ENCODE measurements at places on chromosomes 3 and 15. TPM values are rescaled to one million over a fixed set of nuclear protein-coding genes. Genes with fewer than 3 reads are reported as not detected.

GRCh38 chr15:98803228-98804056 lies 155.1 kb downstream of the IGF1R start:
- H3K4me1 ChIP-seq = peaks cover 32% of the 10 kb centered on the region
- H3K36me3 ChIP-seq = no peaks in the 10 kb centered on the region
- no peaks in the 10 kb centered on the region for H3K27me3 ChIP-seq

DNA sequence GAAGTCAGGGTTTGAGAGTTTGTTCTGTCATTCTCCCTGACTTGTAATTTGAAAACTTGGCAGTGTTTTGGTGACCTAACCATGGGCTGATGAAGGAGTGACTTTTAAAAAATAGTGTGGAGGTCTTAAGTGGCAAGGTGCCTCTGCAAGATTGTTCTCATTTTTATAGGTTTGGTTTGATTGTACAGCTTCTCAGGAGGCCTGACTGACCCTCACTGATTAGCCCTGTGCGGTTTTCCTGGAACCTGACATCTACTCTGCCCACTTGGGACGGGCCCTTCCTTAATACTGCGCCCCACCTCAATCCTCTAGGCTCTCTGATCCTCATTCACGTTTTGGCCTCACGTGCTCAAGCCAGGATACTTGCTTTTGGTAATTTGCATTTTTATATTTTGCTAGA lies 2.8 kb downstream of the UBE2E1 start:
- H3K36me3 ChIP-seq = no peaks in the 10 kb centered on the region
- peak; percentile 25 for DNase-seq
- peak overlapping the region; percentile 91 for H3K27ac ChIP-seq
- no peak overlapping the region for H3K4me3 ChIP-seq
- peaks cover 57% of the 10 kb centered on the region for H3K4me1 ChIP-seq

DNA sequence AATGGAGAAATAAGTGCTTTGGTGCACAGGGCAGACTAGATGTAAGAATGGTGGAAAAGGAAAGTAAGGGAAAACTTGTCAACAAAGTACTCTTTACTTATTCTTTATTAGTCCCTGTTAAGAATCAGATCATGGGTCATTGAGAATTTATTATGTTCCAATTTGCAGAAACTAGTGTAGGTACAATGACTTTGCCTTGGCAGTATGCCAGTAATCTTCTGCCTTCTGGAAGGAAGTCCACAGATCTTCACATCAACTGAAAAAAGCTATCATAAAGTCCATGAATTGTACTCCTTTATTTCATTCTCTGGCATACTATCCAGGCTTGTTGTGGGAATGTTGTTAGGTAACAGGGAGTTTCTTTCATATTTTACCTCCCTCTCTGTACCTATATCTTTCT lies 88.2 kb upstream of the FLNB start:
- no peak overlapping the region for H3K4me3 ChIP-seq
- H3K36me3 ChIP-seq = peaks cover 73% of the 10 kb centered on the region

- no peaks in the 10 kb centered on the region for H3K36me3 ChIP-seq
- DNase-seq = no peak
- H3K27ac ChIP-seq = no peak overlapping the region
- no peaks in the 10 kb centered on the region for H3K27me3 ChIP-seq
- no peak overlapping the region for H3K4me3 ChIP-seq
- no peaks in the 10 kb centered on the region for H3K4me1 ChIP-seq
These were observed 95.4 kb downstream of the FRMD5 start for GRCh38 chr15:44099671-44100070.

- H3K27ac ChIP-seq = no peak overlapping the region
- no peaks in the 10 kb centered on the region for H3K4me1 ChIP-seq
- peaks cover 65% of the 10 kb centered on the region for H3K36me3 ChIP-seq
These were observed 35.7 kb downstream of the SACM1L start for GRCh38 chr3:45724911-45725310.

DNA sequence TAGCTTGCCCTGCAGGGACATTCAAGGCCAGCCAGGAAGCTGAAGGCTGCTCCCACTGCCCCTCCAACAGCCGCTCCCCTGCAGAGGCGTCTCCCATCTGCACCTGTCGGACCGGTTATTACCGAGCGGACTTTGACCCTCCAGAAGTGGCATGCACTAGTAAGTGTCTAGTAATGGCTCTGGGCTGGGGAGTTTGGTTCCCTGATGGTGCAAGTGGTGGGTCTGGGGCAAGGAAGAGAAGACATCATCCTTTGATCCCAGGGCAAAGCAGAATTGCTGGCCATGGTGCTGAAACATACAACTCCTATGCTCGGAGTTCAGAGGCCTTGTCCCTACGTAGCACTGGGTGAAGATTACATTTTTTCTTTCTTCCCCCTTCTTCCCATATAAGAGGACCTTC lies 311.4 kb downstream of the EPHB1 start:
- H3K4me3 ChIP-seq = no peak overlapping the region
- no peaks in the 10 kb centered on the region for H3K27me3 ChIP-seq

DNA sequence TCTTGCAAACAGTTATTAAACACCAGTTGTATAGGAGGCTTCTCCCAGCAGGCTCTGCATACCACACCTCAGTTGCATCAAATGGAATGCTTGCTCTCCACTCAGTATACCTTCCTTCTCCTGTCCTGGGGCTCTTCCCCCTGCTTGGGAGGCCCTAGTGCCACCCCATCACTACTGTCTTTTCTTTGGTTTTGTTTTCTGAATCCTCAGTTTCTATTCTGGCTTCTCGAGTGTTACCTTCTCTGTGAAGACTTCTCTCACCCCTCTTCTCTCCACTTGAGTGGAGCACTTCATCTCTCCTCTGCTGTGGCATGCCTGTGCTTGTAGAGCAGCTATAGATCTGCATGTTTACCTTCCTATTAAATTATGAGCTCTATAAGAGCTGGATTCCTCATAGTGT lies 75.7 kb upstream of the TPRG1 start:
- no peak overlapping the region for H3K27ac ChIP-seq
- no peaks in the 10 kb centered on the region for H3K36me3 ChIP-seq
- no peak for DNase-seq
- H3K27me3 ChIP-seq = no peaks in the 10 kb centered on the region

GRCh38 chr15:100595964-100596363 lies 6.0 kb downstream of the LINS1 start:
- H3K4me3 ChIP-seq = no peak overlapping the region
- H3K4me1 ChIP-seq = peaks cover 21% of the 10 kb centered on the region
- no peak for DNase-seq
- no peak overlapping the region for H3K27ac ChIP-seq
- H3K36me3 ChIP-seq = no peaks in the 10 kb centered on the region

GRCh38 chr15:75900577-75900976 lies 3.1 kb upstream of the FBXO22 start:
- no peak overlapping the region for H3K4me3 ChIP-seq
- H3K27ac ChIP-seq = no peak overlapping the region
- peaks cover 12% of the 10 kb centered on the region for H3K4me1 ChIP-seq
- DNase-seq = no peak

- DNase-seq = no peak
- H3K36me3 ChIP-seq = no peaks in the 10 kb centered on the region
- peak overlapping the region; percentile 58 for H3K27ac ChIP-seq
- H3K4me3 ChIP-seq = no peak overlapping the region
- H3K4me1 ChIP-seq = no peaks in the 10 kb centered on the region
These were observed 324.5 kb upstream of the GBE1 start for GRCh38 chr3:82085851-82086475.

DNA sequence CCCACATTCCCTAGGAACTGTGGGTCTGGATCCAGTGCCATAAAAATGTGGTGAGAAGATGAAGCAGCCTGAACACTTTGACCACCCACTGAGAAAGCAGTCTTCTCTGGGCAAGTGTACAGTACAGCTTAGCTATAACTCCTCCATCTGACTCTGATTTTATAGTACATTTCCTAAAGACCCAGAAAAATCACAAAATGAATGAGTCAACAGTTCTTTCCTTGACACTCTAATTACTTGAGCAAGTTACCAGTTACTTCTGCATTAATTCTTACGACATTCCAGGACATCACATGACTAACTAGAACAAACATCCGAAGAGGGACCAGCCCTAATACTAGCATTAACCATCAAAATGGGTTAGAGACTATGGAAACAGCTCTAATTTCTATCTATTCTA lies 148.1 kb upstream of the PEX5L start:
- H3K4me3 ChIP-seq = no peak overlapping the region
- H3K36me3 ChIP-seq = no peaks in the 10 kb centered on the region
- DNase-seq = no peak
- no peaks in the 10 kb centered on the region for H3K4me1 ChIP-seq
- H3K27me3 ChIP-seq = no peaks in the 10 kb centered on the region

DNA sequence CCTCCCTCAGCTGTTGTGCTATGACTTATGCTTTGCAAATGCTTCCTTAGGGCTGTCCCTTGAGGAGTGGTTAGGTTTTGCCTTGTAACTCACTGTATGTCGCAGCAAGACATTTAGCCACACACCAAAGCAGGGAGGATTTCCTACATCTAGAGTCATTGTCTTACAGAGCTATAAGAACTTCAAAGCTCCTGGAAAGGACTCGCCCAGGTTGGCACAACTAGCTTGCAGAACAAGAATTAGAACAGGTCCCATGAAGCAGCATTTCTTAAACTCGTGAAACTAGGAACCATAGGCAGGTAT lies 19.4 kb upstream of the ACAP2 start:
- no peak overlapping the region for H3K27ac ChIP-seq
- H3K4me1 ChIP-seq = no peaks in the 10 kb centered on the region
- no peak overlapping the region for H3K4me3 ChIP-seq
- DNase-seq = no peak
- no peaks in the 10 kb centered on the region for H3K27me3 ChIP-seq

DNA sequence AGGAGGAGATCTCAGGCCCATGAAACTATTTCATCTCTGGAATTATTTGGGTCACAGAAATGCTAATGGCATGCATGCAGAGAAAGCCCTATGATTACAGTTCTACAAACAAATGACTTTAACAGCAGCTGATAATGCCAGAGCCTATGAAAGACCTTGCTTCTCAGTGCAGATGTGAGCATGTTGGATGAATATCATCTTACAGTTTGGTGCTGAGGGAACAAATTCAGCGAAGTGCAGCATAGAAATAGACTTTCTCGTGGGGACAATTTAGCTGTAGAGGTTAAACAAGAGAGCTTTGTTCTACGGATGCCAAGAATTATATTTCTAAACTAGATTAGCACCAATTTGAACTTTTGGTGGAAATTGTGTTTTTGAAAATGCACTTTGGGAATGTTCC lies 27.7 kb downstream of the PTX3 start:
- no peak for DNase-seq
- no peak overlapping the region for H3K4me3 ChIP-seq
- H3K4me1 ChIP-seq = peaks cover 3% of the 10 kb centered on the region
- no peaks in the 10 kb centered on the region for H3K36me3 ChIP-seq
- H3K27me3 ChIP-seq = no peaks in the 10 kb centered on the region
- no peak overlapping the region for H3K27ac ChIP-seq

- DNase-seq = no peak
- no peaks in the 10 kb centered on the region for H3K36me3 ChIP-seq
- no peaks in the 10 kb centered on the region for H3K27me3 ChIP-seq
- H3K4me1 ChIP-seq = no peaks in the 10 kb centered on the region
These were observed 17.9 kb upstream of the CRABP1 start for GRCh38 chr15:78322243-78322642.

DNA sequence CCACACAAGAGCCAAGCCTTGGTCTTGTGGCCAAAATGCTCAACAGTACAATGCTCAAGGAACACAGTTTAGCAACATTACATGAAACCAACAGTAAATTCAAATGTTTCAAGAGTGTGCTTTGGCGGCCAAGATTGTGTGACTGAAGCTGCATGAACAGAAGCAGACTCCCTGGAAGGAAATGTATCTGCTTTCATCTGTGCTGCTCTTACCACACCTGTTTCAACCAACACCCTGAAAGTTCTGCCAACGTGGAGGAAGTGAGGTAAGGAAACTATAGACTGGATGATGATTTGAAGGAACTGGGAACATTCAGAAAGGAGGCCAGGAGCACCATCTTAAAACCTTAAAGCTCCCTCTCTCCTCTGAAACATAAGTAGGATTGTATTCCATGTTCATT lies 55.7 kb downstream of the MB21D2 start:
- no peaks in the 10 kb centered on the region for H3K27me3 ChIP-seq
- no peak overlapping the region for H3K4me3 ChIP-seq
- DNase-seq = no peak
- no peaks in the 10 kb centered on the region for H3K4me1 ChIP-seq
- H3K27ac ChIP-seq = no peak overlapping the region

GRCh38 chr3:78351334-78351733 lies 1311.4 kb downstream of the ROBO2 start:
- H3K27me3 ChIP-seq = no peaks in the 10 kb centered on the region
- DNase-seq = no peak
- H3K36me3 ChIP-seq = no peaks in the 10 kb centered on the region
- H3K4me3 ChIP-seq = no peak overlapping the region
- no peaks in the 10 kb centered on the region for H3K4me1 ChIP-seq
- no peak overlapping the region for H3K27ac ChIP-seq

- H3K27ac ChIP-seq = peak overlapping the region; percentile 95
- H3K4me3 ChIP-seq = peak overlapping the region; percentile 74
- H3K4me1 ChIP-seq = peaks cover 27% of the 10 kb centered on the region
- no peak for DNase-seq
- no peaks in the 10 kb centered on the region for H3K27me3 ChIP-seq
- peaks cover 20% of the 10 kb centered on the region for H3K36me3 ChIP-seq
These were observed 517 bp downstream of the TMA7 start for GRCh38 chr3:48440590-48440958.

DNA sequence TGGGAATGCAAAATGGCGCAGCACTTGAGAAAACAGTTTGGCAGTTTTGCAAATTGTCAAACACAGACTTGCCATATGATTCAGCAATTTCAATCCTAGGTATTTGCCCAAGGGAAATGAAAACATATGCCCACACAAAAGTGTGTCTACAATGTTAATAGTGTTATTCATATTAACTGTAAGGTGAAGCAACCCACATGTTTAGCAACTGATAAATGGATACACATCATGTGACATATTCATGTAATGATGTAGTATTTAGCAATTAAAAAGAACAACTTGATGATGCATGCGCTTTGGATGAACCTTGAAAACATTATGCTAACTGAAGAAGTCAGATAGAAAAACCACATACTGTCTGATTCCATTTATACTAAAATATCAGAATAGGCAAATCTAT lies 539.0 kb upstream of the PPP2R3A start:
- no peaks in the 10 kb centered on the region for H3K4me1 ChIP-seq
- no peak for DNase-seq
- no peak overlapping the region for H3K27ac ChIP-seq
- no peak overlapping the region for H3K4me3 ChIP-seq
- H3K27me3 ChIP-seq = no peaks in the 10 kb centered on the region

DNA sequence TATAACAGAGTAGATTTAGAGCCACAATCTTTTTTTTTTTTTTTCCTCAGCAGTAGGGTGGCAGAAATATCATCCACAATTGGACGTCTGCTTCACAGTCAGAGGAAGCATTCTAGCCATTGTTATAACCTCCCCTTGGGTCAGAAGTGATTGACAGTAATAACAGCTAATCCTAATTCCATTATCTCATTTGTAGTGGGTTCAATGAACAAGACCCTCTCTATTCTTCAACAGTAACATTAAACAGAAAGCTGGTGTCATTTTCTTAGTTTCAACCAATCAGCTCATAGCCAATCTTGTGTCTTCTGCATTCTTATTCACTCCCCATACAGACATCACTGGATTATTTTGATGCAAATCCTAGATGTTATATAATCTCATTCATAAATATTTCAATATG lies 44.6 kb downstream of the QTRT2 start:
- no peak for DNase-seq
- H3K27me3 ChIP-seq = no peaks in the 10 kb centered on the region
- H3K36me3 ChIP-seq = no peaks in the 10 kb centered on the region
- no peak overlapping the region for H3K4me3 ChIP-seq
- no peak overlapping the region for H3K27ac ChIP-seq

CFAP100 gene
- total RNA-seq = 32.5 TPM

ZDHHC23 gene
- total RNA-seq = 5.2 TPM

CHST13 gene
- total RNA-seq = not detected

SI gene
- not detected for total RNA-seq

CAV3 gene
- total RNA-seq = 1.1 TPM

TMC3 gene
- total RNA-seq = not detected

ITIH1 gene
- total RNA-seq = not detected

ROPN1 gene
- not detected for total RNA-seq

ATP1B3 gene
- 86.6 TPM for total RNA-seq

Measured in upper lobe of left lung (tissue), 6 donors.